ENCODE measurements at places on chromosomes 1 and 21.
A peak's percentile ranks its signal among the peaks of the same experiment; 100 is the strongest.

GRCh38 chr1:12607263-12607662 is 10.7 kb downstream of the DHRS3 start:
- DNase-seq = no peak

DNA sequence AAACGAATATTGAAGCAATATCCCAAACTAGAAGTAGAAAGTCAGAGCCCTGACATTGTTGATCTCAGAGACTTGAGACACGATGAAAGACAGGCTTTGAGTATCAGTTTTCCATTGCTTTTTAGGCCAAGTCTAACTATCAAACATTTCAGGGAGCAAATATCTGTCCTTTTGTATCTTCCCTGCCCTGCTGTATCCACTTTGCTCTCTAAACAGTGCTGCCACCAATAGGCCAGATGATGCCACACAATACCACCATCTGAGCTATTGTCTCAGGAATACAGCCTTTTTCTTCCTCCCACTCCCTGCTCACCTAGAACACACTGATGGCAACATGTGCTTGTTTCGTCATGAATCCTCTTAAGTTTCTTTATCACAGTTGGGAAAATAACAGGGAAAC is 62.6 kb upstream of the SPAG17 start:
- peak; percentile 21 for DNase-seq

- DNase-seq = peak; percentile 18
Observed at GRCh38 chr1:244246334-244246733, 195.3 kb downstream of the ZBTB18 start.

GRCh38 chr1:37560401-37561132 is 3.8 kb downstream of the DNALI1 start:
- no peak for DNase-seq

DNA sequence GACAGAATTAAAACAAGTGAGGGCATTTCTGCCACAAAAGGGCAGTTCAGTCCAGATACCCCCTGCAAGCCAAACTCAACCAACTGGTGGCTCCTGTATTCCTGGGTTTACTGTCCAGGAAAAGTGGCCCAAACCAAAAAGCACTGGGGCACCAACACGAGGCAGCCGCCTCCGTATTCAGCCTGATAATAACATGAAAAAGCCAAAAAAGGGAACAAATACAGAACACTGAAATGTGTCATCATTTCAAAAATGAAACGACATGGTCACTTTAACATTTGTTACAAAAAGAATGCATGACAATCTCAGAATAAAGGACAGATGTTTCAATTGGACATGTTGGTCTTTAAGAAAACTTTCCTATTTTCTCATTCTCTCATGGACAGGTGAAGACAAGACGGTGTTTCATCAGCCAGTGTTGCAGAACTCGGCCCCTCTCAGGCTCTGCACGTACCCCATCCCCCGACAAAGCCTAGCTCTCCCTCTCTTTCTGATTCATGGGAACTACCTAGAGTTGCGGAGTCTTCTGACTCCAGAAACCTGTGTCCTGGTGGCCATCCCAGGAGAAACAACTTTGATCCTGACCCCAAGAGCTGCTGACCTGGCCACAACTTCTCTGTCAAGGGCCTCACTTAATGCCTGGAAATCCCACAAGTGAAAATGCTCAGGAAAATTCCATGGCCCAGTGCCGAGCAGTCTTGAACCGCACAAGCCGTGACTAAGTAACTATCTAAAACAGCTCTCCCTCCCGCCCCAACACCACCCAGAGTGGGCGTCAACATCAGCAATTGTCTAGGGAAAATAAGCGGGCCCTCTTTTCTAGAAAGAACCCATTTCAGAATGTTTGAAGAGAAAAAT is 27.1 kb downstream of the ZBTB17 start:
- DNase-seq = no peak

DNA sequence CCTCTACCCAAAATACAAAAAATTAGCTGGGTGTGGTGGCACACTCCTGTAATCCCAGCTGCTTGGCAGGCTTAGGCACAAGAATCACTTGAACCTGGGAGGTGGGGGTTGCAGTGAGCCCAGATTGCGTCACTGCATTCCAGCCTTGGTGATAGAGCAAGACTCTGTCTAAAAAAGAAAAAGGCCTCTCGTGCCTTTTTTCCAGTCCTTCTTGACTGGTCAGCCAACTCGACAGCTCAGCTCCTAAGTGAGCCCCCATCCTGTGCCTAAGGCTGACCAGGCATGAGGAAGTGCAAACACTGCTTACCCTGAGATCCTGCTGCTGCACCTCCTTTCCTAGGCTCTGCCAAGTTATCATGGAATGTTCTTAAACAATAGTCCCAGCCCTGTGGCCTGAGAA is 10.1 kb upstream of the PROK1 start:
- DNase-seq = no peak

- no peak for DNase-seq
Observed at GRCh38 chr1:226603858-226604559, 55.4 kb downstream of the STUM start.

- no peak for DNase-seq
Observed at GRCh38 chr1:101798417-101798816, 198.3 kb downstream of the OLFM3 start.

- DNase-seq = no peak
Observed at GRCh38 chr1:160362168-160362957, 4.5 kb upstream of the NHLH1 start.

DNA sequence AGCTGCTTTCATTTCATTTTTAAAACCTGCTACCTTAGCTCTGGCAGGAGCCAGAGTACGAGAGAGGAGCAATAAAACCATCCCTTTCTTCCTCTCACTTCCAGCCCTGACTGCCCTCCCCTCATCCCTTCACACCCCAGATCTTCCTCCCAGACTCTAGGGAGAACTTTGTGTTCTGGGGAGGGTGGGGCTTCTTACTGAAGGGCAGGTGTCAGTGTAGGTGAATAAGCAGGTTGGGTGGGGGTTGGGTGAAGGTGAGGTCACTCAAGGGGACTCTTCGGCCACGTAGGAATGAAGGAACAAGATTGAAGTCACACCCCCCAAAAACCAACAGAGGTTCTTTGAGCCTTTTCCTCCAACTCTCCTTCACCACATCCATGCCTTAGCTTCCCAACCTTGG is 88.9 kb downstream of the CD58 start:
- no peak for DNase-seq

DNA sequence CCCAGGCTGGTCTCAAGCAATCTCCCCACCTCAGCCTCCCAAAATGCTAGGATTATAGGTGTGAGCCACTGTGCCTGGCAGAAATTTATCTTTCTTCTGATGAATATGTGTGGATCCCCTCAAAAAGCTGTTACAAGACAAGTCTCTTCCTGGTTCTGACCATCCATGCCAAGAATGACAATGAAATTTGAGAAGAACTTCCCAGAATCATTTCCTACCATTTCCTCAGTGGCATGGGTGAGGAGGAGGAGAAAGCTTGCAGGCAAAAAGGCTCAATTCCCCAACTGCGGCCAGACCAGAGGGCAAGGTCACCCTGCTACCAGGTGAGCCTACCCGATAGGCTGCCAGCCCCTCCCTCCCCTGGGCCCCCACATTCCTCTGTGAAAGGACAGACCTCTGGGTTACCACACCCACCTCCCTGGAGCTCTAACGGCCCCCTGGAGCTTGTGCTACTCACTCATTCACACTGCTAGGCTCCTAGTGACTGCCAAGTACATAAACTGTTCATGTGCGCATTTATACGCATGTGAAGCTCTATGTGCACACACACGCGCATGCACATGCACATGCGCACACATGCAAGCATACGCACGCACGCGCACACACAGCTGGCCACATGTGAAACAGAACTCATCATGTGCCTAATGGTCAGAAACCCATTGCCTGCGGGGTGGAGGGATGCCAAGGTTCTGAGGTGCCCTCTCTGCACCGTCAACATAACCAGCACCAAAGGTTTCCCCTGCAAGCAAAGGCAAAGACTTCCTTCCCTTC is 17.0 kb downstream of the MRAP start:
- DNase-seq = no peak

DNA sequence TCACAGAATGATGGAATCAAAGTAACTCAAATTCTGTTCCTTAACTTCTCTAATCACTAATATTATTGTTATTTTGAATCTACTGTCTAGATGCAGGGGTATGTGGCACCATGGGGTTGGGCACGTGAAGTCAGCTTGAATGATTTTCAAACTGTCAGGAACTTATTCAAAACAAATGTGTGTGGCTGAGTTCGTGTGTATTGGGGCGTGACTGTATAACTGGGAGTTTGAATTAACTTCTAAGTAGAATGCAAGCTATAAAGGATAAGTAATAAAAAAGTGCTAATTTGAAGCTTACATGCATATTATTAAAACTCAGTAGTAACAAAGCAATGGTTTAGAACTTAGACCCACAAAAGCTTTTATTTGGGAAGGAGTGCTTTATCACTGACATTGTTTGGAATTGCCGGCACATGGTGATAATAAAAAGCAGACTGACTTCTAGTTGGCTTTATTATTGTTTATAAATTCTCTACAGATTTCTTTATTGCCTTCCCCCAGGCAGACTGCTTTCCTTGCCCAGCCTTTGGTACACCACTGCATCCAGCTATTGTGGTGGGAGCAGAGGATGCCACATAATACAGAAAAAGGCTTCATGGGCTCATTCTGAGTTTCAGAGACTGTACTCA is 84.3 kb downstream of the TENT5C start:
- DNase-seq = no peak

DNA sequence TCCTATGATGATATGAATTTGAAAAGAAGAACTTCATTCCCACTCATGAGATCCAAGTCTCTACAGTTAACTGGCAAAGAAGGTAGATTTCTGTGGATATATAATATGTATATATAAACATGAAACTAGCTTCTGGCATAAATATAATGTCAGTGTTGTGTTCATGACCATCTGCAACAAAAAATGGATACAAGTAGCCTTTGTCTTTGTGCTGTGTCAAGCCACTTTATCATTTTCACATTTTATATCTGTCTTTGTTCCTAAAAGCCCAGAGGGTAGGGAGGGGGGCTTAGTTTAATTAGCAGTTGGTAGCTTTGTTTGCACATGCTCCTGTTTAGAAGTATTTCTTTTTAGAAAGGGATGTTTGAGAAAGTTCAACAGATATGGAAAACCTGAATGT is 56.2 kb upstream of the FASLG start:
- no peak for DNase-seq

DNA sequence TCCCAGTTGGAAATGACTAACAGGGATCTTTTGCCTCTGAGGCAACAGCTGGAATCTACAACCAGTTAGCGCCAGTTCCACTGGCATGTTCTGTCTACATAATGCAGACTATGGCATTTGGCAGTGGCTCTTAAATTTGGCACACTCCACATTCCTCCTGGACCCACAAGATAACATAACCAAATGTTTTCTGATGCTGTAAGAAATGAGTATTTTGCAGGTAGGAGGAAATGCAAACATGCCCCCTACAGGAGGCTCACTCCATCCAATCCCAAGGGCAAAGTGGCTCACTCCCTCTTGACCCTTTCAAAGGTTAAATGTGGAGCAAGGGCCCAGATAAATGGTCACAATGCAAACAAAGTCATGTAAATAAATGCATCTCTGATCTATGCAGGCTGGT is 129.2 kb upstream of the PROX1 start:
- no peak for DNase-seq

DNA sequence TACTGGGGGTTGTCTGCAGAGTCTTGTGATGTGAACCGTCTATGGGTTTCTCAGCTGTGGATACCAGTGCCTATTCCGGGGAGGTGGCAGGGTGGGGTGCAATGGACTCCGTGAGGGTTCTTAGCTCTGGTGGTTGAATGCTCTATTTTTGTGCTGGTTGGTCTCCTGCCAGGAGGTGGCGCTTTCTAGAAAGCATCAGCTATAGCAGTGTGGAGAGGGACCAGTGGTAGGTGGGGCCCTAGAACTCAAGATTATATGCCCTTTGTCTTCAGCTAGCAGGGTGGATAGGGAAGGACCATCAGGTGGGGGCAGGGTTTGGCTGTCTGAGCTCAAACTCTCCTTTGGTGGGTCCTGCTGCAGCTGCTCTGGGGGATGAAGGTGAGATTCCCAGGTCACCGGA is 127.3 kb upstream of the PLD5 start:
- peak; percentile 1 for DNase-seq

DNA sequence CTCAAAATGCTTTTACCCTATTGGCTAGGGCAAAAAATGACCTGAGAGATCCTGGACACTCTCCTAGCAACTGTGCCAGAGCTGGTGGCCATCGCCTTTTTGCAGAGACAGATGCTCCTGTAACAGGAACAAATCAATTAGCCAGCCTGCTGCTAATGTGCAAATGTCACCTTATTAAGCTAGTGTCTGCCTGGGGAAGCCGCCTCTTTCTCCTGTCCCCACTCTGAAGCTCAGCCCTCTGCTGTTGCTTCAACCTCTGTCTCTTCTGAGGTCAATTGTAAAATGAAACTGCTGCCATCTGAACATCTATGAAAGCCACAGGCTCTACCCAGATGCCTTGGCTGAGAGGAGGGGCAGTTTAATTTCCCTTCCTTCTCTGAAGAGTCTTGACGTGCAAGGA is 85.5 kb upstream of the CACNA1E start:
- DNase-seq = no peak

DNA sequence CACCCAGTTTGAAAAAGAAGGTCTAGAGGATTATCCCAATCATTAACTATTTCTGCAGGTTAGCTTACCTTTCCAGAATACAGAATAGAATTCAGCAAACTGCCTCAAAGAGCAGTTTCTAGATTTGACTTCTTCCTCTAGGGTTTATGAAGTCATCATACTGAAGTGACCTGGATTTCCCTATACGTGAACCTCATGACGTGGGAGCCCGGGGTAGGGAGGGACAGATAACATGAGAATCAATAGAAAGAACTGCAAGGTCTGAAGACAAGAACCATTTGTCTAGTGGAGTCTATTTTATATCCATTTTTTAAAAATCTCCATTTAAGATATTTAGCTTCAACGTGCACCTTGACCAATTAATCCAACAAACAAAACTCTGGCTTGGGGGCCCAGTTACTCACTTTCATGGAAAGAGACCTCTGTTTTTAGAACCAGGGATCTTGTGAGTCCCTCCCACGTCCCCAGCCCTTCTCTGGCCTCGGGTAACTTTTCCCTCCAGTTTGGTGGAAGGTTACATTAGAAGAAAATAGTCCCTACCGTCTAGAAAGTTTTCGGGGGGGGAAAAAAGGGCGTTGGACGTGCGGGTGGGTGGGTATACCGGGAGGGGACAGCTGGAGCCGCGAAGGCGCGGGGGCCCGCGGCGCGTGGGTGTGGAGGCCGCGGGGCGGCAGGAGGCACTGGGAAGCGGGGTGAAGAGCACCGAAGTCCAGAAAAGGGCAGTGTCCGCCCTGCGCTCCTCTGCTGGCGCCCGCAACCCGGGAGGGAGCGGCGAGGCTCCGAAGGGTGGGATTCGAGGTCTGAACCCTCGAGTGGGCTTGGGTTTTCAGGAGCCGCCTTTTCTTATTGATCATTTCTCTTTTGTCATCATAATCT is 13.8 kb upstream of the POGZ start:
- peak; percentile 67 for DNase-seq

- no peak for DNase-seq
Observed at GRCh38 chr1:243312952-243313634, 57.3 kb downstream of the SDCCAG8 start.

DNA sequence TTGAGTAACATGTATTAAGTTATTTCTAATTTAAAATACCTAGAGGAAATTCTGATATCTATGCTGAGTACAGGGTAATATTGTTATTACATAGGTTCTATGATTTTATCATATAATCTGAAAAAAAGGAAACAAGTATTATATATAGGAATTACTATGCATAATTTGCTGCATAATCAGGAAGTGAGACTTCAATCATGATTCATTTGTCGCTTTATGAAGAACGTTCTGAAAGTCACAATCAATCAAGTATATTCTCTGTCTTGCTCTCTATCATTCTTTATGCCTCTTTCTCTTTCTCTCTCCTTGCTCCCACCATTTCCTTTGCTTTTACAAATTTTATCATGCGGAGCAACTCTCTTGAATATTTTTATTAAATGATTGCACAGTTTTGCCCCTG is 1130.3 kb downstream of the PLA2G4A start:
- no peak for DNase-seq

Data from hematopoietic multipotent progenitor cell treated with erythropoietin and hydrocortisone succinate and interleukin-3 and kit ligand, for 6 days (in vitro differentiated cells).